ENCODE measurements at places on chromosomes 11 and 22. TPM values are rescaled to one million over a fixed set of nuclear protein-coding genes. Genes with fewer than 3 reads are reported as not detected.

RASGRP2 gene
- total RNA-seq = 20.9 TPM

DNA sequence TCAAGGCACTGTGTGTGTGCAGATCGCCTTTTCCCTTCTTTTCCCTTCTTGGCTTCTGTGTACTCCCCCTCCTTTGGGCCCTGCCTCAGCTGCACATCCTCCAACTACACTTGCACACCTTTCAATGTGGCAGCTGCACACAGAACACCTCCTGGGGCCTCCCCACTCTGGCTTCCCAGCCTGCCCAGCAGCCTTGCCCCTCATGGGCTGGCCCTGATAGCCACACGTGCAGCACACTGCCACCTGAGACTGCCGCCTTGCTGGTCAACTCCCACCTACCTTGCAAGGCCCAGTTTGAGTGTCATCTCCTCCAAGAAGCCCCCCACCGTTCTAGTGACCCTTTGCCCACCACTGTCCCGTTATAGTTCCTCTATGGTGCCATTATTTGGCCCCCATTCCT is 77.3 kb upstream of the ARFGAP3 start:
- DNase-seq = no peak

DNA sequence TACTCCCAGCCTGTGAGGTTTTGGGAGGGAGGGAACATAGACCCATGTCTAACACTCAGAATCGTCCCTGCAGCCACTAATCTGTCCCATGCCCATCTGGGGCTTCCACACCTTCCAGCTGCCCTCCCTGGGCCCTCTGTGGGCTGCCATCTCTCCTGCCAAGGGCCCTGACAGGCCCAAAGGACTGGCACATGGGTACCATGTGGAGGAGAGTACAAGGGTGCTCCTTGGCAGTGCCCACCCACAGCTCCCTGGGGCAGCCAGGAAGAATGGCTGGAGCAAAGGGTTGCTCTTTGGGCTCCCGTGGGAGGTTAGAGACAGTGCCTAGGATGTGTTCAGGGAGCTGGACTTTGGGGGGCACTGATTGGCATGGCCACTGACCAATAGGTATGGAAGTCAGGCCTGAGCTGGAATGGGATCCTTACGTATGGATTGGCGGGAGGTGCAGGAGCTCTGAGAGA is 56.8 kb downstream of the CD82 start:
- peak; percentile 6 for DNase-seq

DNA sequence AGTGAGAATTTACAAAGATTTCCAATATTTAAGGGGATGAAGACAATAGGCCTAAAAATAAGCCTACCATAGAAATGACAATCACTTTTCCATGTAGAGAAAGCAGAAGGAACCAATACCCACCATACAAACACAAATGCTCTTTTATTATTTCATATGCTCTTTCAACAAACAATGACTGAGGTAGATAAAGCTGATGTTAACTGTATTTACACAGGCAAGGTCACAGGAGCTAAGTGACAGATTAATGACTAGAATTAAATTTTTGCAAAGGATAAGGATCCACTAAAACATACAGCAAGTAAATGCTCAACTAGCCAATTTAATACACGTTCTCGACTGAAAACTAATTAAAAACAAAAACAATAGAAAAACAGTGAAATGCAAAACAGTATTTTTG is 34.2 kb downstream of the PICALM start:
- DNase-seq = no peak

DNA sequence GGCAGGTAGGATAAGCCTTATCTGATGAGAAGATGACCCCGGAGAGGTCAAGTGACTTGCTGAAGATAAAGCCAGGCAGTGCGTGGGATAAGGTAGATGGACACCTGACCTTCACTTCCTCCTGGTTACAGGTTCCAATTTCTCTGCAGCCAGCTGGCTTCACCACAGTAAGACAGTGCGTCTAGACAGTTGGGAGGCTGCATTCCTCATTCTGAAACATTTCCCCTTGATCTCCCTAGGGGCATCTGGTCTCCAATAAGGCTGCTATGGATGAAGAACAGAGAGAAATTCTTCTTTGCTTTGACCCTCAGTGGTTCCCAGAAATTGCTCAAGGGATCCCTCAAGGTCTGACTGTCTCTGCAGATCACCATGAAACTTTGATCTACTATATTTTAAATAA is 211.3 kb downstream of the MYO18B start:
- DNase-seq = no peak
